ENCODE measurements at places on chromosomes 1 and 21.

GRCh38 chr1:177890479-177890878, 79.4 kb downstream of the SEC16B start:
- no peak for DNase-seq

- DNase-seq: no peak
Measured at GRCh38 chr1:28893403-28894102, 20.8 kb upstream of the EPB41 start.

- DNase-seq: no peak
Measured at GRCh38 chr1:204240233-204240632, 26.4 kb upstream of the GOLT1A start.

DNA sequence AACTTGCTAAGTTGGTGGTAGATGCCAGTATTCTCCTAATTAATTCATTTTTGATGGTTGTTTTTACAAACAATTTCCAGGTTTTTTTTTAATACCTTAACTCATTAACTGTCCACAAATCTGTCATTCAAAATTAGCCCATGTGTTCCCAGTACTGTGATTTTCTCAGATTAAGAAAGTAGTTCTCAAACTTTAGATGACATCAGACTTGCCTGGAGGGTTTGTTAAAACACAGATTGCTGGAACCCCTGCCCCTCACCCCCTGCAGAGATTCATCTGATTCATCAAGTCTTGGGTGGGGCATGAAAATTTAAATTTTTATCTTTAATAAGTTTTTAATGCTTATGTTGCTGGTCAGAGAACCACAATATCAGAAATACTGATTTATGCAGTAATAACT, 130.5 kb downstream of the BACH1 start:
- no peak for DNase-seq

GRCh38 chr1:39410915-39411436, 80.5 kb upstream of the BMP8A start:
- DNase-seq: no peak

- DNase-seq: no peak
Measured at GRCh38 chr1:94798462-94798861, 21.7 kb upstream of the SLC44A3 start.

GRCh38 chr1:52917156-52917555, 4.4 kb downstream of the ECHDC2 start:
- no peak for DNase-seq

DNA sequence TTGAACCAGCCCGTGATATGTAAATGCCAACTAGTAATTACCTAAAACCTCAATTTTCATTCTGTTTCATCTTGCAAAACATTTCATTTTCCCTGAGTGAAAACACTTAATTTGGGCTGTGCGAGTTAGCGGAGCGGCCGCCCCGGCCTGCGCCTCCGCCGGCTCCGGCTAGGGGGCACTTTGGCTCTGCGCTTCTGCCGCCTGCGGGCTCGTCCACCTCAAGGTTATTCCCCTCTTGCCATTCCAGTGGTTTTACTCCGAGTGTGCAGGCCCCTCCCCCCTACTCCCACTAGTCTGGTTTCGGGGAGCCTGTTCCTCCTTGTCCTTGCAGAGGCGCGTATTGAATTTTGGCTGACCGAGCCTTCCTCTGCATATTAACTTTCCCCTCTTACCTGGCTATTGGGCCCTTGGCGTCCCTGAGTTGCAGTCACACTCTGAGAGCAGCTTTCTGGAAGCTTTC, 55.6 kb downstream of the PEX14 start:
- DNase-seq: no peak

DNA sequence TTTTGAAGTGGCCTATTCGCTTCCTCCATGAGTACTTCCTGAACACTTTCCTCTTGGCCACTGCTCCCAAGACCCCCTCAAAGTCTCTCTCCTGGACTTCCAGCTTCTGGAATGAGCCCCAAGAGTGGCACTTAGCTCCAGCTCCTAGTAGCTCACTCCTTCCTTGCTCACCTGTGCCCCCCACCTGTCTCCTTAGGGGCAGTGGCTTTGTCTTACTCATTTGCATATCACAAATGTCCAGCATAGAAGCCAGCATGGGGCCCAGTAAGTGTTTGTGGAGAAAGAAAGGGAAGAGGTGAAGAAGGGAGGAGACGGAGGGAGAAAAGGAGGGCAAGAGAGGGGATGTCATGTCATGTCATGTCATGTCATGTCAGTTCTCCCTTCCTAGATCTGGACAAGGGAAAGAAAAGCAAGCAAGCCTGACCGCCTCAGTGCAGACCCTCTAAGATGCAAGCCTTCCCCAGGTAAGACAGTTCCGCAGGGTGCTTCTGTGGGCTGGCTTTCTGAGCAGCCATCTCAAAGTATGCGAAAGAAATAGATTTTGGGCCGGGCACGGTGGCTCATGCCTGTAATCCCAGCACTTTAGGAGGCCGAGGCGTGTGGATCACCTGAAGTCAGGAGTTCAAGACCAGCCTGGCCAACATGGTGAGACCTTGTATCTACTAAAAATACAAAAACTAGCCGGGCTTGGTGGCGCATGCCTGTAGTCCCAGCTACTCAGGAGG, 6.9 kb upstream of the MX1 start:
- no peak for DNase-seq

GRCh38 chr1:29453502-29454240, 217.3 kb downstream of the PTPRU start:
- no peak for DNase-seq

DNA sequence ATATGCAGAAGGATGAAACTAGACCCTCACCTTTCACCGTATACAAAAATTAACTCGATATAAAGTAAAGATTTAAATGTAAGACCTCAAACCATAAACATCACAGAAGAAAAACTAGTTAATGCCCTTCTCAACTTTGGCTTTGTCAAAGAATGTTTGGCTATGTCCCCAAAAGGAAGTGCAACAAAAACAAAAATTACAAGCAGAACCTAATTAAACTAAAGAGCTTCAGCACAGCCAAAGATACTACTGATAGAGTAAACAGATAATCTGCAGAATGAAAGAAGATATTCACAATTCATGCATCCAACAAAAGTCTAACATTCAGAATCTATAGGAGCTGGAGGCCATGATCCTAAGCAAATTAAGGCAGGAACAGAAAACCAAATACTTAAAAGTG, 824.6 kb upstream of the NEGR1 start:
- DNase-seq: no peak

- DNase-seq: no peak
Measured at GRCh38 chr21:43805275-43805800, 16.0 kb downstream of the RRP1 start.

- no peak for DNase-seq
Measured at GRCh38 chr1:200143347-200143746, 115.8 kb downstream of the NR5A2 start.

DNA sequence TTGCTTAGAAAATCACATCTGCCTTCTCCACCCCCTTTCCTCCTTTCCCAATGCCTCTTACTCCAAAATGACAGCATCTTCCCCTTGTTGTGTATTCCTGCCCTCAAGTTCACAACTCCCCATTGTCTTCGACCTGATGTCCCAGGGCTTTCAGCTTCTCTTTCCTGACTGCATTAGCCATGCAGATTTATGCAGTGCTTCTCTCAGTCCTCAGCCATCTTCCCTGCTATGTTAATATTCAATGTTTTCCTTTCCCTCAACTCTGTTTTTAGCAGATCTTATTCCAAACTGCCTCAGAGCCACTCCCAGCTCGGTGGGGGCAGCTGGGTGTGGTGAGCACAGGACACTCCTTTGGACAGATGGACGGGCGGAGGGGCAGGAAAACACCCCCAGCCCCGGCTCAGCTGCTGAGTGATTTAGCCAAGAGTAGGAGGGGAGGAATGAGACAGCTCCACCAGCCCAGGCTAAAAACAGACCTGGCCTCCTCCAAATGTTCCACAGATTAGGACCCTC, 71.0 kb downstream of the CD2 start:
- no peak for DNase-seq

- DNase-seq: no peak
Measured at GRCh38 chr1:9115351-9116205, 13.3 kb downstream of the GPR157 start.

GRCh38 chr1:218692808-218693207, 347.7 kb downstream of the TGFB2 start:
- DNase-seq: no peak

- DNase-seq: no peak
Measured at GRCh38 chr1:209601809-209602657, 18.5 kb downstream of the CAMK1G start.

GRCh38 chr1:228010921-228011320, 4.1 kb downstream of the WNT3A start:
- DNase-seq: no peak

DNA sequence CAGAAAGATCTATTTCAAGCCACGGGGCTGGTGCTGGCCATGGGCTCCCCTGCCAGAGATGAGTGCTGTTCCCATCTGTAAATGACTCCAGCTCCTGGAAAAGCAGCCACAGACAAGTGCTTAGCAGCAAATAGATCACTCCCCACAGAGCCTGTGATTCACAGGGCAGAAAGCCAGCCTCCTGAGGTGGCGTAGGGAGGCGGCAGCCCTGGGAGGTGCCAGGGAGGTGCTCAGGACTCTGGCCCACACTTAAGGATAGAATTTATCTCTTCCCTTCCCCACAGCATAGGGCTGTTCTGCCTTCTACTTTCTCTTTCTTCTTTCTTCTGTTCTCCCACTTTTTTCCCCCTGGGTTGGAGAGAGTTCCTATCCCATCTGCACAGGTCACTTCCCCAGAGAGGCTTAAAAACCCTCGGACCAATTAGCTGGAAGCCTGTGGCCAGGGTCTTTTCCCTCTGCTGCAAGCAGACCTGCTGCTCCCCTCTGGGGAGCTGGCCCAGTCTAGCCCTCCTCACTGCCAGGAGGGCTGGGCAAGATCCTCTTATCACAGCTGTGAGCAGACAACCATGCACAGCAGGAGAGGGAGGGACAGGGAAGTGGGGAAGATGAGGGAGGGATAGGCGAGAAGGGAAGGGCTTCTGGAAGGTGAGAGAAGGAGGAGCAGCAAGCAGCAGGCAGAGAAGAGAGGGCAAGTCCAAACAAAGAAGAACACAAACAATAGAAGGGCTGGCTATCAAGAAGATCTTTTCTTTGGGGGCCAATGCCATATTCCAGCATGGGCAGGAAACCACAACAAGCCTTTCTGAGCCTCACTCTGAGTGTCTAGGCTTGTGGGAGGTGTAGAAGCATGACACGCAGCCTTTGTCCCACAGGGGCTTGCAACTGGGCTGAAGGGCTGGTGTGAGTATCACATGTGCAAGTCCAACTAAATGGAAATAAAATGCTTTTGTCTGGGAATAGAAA, 41.0 kb downstream of the KCND3 start:
- DNase-seq: no peak

DNA sequence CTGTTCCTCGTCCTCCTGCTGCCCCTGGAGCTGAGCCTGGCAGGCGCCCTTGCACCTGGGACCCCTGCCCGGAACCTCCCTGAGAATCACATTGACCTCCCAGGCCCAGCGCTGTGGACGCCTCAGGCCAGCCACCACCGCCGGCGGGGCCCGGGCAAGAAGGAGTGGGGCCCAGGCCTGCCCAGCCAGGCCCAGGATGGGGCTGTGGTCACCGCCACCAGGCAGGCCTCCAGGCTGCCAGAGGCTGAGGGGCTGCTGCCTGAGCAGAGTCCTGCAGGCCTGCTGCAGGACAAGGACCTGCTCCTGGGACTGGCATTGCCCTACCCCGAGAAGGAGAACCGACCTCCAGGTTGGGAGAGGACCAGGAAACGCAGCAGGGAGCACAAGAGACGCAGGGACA, 14.8 kb downstream of the DRAXIN start:
- DNase-seq: no peak

GRCh38 chr1:15950763-15951295, 25.1 kb downstream of the ZBTB17 start:
- peak; percentile 51 for DNase-seq

GRCh38 chr1:182046763-182047162, 14.7 kb downstream of the ZNF648 start:
- no peak for DNase-seq

- no peak for DNase-seq
Measured at GRCh38 chr1:26287033-26287711, 7.3 kb downstream of the SH3BGRL3 start.

DNA sequence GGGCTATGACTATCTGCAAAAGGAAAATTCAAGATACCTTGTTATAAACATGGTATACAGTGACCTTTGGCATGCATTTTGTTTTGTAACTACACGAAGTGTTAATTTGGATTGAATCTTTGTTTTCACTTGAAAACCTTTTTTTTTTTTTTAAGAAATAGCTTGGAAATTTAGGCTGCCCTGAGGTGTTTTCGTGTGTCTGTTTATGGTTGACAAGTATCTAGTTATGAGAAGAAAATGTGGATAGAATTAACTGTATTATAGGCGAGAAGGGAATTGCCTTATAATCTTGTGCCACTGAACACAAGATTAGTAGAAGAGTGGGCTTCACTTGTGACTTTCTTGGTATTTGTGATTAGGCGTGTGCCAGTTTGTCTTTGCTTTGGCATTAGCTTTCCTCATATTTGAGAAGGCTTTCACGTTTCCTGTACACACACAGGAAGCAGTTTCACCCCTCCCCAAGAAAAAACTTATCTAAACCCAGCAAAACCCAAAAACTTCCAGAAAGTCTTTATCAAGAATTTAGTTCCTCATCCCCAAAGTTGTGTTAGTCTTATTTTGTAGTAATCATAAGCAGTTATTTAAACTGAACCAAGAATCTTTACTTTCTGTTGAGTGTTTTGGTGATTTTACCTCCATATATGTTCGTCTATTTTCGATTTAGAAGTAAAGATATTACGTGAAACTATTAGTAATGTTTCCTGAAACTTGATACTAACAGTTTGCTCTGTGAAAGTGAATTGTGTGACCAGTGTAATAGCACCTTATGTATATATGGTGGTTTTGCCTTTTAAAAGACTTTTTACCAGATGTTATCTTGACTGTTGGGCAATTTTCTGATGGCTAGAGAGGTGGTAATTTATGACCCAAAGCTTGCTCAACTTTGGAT, 3.8 kb downstream of the DYRK1A start:
- no peak for DNase-seq

DNA sequence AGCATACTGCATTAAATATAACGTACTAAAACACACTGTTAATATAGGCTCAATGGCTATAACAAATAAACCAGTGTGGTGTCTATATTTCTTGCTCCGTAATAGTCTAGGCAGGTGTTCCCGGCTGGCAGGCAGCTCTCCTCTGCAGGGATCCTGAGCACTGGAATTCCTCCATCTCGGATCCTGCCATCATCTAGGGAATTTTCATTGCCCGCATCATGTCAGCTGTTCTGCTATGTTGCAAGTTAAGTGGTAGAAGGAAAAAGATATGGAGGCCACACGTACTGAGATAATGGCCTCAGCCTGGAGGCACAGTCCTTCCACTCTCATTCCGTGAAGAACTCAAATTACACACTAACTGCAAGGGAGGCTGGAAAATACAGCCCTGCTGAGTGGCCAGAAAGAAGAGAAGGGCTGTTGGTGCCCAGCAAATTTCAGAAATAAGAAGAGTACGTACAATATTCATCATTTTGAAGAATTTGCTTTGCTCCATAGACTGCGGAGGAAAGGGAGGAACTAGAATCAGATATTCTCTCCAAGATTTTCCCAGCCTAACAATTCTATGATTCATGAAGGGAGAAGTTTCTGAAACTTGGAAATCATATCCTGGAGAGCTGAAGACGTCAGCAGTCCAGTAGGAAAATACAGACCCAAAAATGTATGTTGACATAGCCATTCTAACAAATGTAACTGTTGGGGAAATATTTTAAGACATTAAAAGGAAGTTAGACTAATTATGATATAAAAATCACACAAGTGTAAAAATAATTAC, 263.3 kb downstream of the MRPL39 start:
- DNase-seq: no peak
